ENCODE measurements at places on chromosomes 4 and X.

DNA sequence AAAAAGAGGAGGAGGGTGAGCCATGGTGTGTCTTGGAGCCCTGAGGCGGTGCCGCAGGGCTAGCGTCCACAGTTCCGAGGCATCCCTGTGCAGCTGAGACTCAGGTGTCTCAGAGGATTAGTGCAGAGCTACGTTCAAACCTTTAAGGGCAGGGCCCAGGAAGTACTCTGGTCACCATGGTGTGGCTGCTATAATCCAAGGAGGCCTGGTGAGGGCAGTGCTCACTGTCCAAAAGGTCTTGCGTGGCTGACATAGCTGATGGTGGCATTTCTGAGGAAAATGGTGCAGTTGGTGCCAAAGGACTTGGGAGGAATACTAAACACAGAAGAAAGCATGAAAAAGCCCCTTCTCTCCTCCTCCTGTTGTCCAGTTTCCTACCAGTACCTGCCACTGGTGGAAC is 146.9 kb downstream of the DCHS2 start:
- DNase-seq: peak; percentile 11

GRCh38 chr4:176134670-176135069 is 60.7 kb downstream of the SPATA4 start:
- DNase-seq: no peak

- DNase-seq: no peak
These were observed 1662.1 kb upstream of the TENM3 start for GRCh38 chr4:180581061-180581460.

GRCh38 chr4:3220476-3221183 is 28.3 kb upstream of the MSANTD1 start:
- no peak for DNase-seq

- no peak for DNase-seq
These were observed 24.0 kb upstream of the SPARCL1 start for GRCh38 chr4:87553182-87553581.

DNA sequence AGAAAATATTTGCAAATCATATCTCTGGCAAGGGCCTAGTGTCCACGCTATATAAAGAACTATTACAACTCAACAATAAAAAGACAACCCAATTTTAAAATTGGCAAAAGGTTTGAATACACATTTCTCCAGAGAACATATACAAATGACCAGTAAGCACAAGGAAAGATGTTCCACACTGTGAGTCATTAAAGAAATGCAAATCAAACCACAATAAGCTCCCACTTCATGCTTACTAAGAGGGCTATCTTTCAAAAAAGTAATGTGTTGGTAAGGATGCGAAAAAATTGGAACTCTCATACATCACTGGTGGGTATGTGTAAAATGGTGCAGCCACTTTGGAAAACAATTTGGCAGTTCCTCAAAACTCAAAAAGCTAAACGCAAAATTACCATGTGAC is 884.0 kb upstream of the INTU start:
- DNase-seq: no peak

DNA sequence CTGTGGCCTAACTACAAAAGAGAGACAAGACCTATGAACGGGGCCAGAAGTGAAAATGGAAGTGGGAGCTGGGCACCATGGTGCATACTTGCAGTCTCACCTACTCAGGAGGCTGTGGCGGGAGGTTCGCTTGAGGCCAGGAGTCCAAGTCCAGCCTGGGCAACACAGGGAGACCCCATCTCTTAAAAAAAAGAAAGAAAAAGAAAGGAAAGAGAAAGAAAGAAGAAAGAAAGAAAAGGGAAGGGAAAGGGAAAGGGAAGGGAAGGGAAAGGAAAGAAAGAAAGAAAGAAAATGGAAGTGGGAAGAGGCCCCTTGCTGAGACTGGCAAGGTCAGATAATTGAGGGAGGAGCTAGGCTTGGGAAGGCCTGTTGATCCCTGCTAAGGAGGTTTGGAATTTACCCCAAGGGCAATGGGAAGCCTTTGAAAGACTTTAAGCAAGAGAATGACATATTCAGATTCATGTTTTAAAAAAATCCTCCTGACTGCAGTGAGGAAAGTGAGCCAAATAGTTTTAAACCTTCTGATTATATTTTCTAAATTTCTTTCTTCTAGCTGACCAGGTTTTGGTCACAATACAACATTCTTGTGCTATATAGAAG is 17.7 kb upstream of the HERC5 start:
- no peak for DNase-seq

GRCh38 chr4:110344165-110344564 is 131.8 kb upstream of the ENPEP start:
- DNase-seq: peak; percentile 7

DNA sequence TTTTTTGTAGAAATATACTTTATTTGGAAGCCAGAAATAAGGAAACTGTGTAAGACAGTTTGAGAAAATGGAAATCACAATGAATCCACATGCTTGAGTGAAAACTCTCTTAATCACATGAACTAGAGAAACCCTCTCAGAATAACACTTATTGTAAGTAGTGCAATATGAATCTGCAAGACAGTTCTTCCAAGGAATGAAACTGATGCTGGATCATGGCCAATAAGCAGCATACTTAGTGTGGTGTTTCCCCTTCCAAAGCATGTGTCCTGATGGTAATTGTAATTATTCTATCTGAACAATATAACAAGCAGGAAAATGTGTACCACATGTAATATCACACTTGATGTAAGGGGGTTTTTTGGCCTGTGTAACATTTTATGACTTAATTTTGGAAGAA is 1870.5 kb upstream of the TENM3 start:
- DNase-seq: no peak

DNA sequence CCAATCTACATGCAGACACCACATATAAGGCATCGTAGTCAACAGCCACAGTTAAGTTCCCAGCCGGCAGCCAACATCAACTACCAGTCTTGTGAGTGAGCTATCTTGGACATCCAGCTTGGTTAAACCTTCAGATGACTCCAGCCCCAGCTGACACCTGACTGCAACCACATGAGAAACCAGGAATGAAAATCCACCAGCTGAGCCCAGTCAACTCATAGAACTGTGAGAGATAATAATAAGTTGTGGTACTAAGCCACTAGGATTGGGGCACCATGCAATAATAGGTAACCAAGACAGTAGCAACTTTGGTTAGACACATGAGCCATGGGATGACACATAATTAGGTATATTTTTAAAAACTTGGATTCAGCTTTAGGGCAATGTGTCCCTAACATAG is 188.1 kb upstream of the BCOR start:
- DNase-seq: no peak

- no peak for DNase-seq
These were observed 31.6 kb downstream of the SH3KBP1 start for GRCh38 chrX:19855700-19856381.

DNA sequence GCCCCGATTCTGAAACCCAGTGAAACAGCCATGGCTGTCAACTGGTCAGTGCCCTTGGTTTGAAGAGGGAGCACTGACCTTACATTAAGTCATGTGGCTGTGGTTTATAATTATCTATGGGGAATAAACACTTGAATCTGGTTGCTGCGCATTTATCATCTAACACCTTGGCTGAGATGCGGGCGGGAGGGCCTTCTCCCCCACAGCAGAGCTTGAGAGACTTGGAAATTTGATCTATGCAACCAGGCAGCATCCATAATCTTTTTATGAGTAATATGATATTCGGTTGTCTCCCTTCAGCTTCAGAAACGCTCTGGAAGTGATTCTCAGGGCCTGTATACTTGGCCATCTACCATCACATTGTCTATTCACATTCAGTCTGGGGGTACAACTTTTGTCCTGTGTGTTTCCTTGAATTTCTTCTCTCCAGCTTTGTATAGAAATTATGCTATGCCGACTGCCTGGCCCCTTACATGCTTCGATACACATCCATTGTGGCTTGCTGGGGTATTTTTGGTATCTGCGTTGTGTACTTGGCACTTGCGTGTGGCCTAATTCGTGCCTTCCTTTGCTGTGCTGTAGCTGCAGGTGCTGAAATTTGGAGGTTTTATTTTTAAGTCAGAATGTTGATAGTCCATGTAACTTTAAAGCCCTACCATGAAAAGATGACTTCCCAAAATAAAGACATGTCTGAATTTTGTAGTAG is 321.6 kb downstream of the ARHGAP10 start:
- DNase-seq: no peak

GRCh38 chrX:75155827-75156525 is at the start of gene ABCB7:
Gene ABCB7, minus strand, starts transcription at chrX:75156283. Its CDS starts 11 bp downstream, at chrX:75156272.
- DNase-seq: peak; percentile 82

DNA sequence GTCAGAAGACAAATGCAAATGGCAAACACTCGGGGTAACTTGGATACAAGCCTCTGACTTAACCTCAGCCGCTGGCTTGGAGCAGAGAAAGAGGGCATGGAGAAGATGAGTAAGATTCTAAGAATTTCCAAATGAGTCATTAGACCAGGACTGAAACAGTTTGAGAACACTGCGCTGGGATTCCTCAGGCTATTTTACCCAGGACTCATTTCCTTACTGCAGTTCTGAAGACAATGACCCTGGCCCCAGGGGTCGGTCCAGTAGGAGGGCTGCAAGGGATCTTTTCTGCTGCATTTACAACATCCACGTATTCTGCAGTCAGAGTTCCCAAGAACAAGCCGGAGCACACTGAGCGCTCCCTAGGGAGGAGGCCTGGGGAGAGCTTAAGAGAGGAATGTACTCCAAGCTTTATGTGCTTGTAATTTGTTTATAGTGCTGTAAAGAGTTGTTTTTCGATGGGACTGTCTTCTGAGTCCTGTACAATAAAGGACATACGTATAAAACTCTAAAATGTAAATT is 27.3 kb upstream of the SORBS2 start:
- DNase-seq: no peak

DNA sequence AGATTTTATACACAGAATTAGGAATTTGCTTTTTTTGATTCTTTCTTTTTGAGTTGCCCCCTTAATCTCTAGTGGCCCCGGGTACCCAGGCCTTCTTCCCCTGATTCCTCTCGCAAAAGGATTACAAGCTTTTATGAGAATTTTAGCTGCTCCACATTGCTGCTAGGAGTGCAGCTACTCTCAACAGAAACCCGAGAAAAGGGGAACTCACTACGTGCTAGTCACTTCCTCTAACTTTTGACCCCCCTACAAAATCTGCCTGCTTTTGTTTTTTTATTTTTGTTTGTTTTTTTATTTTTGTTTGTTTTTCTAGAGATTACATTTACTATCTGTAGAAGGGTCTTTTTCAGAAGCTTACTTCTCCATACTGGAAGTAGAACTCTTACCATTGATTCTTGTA is 64.1 kb downstream of the ZNF81 start:
- peak; percentile 70 for DNase-seq

DNA sequence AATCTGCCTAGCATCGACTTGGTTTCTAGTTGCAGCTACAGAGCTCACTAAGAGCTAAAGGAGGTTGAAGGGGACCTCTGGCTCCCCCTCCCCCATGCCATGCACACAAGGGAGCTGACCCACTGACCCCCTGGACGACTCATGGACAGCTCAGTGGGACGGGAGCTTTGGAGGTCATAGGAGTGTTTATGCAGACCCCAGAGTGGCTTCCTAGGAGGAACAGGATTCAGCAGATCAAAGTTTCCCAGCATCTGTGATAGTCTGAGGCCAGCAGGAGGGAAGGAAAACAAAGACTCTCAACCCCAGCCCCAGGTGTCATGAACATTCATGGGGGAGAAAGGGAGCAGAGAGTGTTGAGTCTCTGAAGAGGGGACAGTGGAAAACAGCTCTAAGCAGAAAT is 104.4 kb downstream of the ARSF start:
- no peak for DNase-seq

DNA sequence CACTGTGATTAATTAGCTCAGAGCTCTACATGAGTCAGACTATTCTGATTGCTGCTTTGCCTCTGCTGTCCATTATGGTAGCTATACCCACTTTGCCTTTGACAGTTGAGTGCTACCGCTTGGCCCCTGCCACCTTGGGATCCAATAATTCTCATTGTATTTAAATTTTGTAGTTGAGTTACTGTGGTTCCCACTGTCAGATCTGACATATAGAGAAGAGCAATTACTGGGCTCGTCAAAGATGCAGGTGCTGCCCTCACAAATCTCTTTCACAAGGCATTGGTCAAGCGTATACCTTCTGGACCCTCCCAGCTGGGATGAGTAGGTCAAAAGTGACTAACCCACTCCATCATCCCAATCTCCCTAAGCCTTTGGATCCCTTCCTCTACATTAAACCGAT is 18.3 kb upstream of the PRDM8 start:
- DNase-seq: no peak

- peak; percentile 41 for DNase-seq
These were observed 1.6 kb downstream of the KIT start for GRCh38 chr4:54659313-54659712.

- no peak for DNase-seq
These were observed 487.2 kb upstream of the LCORL start for GRCh38 chr4:18508786-18509185.

- no peak for DNase-seq
These were observed 122.7 kb downstream of the ZNF518B start for GRCh38 chr4:10334506-10335028.

DNA sequence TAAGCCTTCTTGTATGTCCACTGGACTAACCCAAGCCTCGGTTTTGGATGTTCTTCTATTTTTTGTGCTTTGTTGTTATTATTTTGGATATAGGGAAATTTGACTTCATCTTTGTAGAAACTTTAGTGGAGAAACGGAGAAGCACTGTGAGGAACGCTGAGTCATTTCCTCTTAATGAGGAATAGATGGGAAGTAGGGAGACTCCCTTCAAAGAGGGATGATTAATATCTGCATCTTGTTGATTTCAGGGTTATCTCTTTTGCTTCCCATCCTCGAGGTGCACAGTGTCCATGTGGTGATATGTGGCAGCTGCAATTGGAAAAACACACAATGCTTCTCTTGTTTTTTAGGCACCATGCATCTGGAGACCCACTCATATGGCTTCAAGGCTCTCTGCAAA is 1147.9 kb downstream of the NLGN4X start:
- no peak for DNase-seq

GRCh38 chr4:165199722-165200121 is 7.6 kb upstream of the KLHL2 start:
- DNase-seq: no peak

GRCh38 chrX:103918050-103918449 is 44.4 kb upstream of the TMSB15B start:
- peak; percentile 50 for DNase-seq

GRCh38 chrX:40943093-40943641 is 142.1 kb upstream of the USP9X start:
- no peak for DNase-seq

DNA sequence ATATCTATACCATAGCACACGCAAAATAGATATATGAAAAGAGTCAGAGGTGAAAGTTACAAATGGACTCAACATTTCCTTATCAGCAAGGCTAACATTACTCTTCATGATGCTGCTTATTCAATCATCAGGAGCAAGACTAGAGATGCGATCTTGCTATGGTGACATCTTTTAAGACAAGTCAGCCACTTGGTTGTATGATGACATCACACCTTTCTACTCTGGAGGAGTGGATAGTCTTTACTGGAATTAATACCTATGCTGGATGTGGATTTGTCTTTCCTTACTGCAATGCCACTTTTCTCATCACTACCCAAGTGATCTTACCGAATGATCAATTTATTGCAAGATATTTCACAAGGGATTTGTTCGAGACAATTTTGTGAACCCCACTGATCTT is 87.0 kb upstream of the SPOCK3 start:
- no peak for DNase-seq

DNA sequence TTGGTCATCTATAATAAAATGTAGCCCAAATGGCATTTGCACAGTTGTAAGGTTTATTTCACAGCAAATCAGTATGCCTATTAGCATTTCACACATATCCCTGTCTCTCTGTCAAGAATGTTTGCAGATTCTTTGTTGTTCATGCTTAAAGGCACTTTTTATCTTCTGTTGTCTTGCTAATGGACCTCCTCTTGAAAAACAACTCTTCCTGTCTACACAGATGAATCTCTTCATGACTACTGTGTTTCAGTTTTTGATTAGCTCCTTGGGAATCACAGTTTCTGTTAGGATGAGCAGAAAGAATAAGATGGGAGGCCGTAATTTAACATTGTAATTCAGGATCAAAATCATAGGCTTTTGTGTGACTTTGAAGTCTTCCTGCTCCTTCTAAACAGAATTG is 35.5 kb upstream of the SLC4A4 start:
- no peak for DNase-seq
